ENCODE measurements at places on chromosomes 6 and 20.

DNA sequence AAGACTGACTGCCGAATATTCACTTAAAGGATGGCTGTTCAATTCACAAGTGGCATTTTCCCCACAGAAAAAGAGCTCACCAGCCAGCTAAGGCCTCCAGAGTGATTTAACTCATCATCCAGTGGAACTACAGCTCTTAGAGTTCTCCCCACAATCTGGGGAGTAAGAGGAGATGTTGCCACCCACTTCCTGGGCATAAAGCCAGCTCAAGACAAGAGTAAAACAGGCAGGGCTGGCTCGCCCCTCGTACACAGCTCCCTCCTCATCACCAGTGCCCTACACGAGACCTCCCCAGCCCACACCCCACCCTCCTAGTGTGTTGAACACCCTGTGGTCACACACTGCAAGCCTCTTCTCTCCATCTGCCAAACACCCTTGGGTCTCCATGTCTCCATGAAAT, 47.2 kb upstream of the IPCEF1 start:
- DNase-seq = no peak

DNA sequence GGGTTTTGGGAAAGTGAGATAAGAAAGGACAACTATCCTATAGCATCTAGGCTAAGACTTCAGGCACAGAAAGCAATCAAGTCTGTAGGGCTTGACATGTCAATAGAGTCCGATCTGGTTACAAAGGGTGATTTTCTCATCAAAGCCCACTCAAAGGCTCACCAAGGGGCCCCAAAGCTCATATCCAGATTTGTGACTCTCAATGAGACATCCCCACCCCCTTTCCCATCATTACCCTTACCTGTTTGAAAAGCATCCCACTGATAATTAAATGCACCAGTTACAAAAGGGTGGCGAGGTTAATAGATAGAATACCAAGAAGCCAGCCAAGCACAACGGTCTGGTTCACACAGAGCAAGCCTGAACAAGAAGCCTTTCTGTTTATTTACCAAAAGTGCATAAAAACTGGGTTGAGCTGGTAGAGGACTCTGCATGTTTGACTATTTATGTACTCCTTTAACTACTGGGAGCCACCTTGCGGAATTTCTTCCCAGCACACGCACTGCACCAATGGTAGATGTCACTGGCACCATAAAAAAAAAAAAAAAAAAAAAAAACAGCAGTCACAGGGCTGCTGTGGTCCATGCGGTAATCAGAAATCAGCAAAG, 6.1 kb downstream of the JAG1 start:
- no peak for DNase-seq

DNA sequence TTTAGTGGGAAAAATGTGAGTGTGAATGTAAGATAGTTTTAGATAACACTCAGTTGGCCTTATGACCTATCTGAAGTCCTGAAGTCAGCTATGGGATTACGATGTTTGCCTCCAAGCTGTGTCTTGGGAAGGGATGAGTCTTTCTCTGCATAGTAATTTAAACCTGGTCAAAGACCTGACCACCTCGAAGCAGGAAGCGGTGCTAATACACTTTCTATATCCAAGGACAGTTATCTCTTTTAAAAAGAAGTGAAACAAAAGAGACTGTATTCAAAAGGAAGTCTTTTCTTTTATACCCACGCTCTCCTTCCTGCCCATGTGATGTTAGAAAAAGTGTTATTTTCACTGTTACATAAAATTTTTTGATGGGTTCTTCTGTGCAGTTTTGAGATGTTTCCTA, 94.9 kb downstream of the JARID2 start:
- no peak for DNase-seq

- no peak for DNase-seq
Measured at GRCh38 chr6:66655420-66655819, 948.4 kb upstream of the EYS start.

DNA sequence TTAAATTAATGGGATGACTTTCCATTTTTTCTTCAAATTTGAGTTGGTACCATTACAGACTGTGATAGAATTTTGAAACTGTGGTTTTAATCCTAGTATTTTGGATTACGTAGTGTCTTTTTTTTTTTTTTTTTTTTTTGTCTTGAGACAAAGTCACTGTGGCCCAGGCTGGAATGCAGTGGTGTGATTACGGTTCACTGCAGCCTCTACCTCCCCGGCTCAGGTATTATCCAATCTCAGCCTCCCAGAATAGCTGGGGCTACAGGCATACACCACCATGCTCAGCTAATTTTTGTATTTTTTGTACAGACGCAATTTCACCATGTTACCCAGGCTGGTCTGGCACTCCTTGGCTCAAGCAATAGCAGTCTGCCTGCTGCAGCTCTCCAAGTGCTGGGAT, 87.1 kb downstream of the SOX4 start:
- no peak for DNase-seq

DNA sequence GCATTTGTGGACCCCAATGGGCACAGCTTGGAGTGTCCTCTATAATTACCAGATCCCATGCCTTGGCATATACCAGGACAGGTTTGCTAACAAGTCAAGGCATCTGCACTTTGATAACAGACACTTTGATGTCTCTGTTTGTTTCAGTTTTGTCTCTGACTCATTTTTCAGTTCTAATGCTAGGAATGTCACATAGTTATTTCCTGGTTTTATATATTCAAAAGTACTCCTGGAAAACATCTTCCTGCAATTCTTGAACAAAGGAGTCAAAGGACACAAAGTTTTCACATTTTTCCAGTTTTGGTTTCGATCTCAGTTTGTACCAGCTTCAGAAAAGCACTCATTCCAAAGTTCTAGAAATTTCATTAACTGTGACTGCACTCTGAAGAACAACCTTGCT, 188.1 kb downstream of the FOXC1 start:
- no peak for DNase-seq

- no peak for DNase-seq
Measured at GRCh38 chr6:19851241-19852089, 14.3 kb downstream of the ID4 start.

GRCh38 chr6:136764517-136764993, 27.7 kb downstream of the MAP3K5 start:
- DNase-seq = no peak

GRCh38 chr6:131430531-131430930, 142.5 kb upstream of the ARG1 start:
- no peak for DNase-seq

- DNase-seq = no peak
Measured at GRCh38 chr20:7540923-7541322, 399.3 kb downstream of the HAO1 start.

DNA sequence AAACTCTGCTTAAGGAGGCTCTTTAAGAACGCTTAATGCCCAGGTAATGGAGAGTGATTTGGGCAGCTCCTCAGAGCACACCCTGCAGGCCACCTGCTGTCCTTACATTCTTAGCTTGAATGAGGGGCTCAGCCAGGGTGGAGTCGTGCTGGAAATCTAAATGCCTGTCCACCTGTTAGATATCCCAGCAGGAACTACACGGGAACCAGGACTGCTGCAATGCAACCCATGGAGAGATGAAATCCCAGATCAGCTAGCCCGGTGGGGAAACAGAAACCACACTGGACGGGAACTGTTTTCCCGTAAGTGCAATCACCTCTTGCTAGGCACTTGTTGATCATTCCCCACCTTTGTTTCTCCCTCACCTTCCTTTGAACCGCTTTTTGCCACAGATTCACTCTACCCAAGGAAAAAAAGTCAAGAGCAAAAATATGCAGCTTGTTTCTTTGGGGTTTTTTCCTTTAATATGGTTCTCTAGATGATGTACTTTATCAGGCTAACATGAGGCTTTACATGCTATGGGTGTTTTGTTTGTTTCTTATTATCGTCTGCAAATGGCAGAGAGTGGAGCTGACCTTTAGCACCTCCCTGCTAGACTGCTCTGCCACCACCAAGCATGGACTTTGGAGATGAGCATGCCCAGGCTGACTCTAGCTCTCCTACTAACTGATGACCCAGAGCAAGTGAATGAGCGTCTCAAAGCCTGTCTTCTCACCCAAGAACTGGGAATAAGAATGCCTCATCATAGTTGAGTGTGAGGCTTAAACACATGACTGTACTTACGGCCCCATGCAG, 125.9 kb upstream of the TNFAIP3 start:
- no peak for DNase-seq

DNA sequence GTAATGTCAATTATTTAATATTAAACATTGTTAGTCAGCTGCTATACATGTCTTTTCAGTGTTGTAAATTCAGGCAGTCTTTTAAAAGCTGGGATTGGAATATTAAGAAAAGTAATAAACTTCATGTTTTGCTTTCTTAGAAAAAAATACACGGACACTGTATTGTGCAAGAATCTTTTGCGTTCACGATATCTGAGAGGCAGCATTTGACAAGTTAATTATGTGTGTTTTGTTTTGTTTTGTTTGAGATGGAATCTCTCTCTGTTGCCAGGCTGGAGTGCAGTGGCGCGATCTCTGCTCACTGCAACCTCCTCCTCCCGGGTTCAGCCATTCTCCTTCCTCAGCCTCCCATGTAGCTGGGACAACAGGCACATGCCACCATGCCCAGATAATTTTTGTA, 1661.3 kb downstream of the HACE1 start:
- no peak for DNase-seq

DNA sequence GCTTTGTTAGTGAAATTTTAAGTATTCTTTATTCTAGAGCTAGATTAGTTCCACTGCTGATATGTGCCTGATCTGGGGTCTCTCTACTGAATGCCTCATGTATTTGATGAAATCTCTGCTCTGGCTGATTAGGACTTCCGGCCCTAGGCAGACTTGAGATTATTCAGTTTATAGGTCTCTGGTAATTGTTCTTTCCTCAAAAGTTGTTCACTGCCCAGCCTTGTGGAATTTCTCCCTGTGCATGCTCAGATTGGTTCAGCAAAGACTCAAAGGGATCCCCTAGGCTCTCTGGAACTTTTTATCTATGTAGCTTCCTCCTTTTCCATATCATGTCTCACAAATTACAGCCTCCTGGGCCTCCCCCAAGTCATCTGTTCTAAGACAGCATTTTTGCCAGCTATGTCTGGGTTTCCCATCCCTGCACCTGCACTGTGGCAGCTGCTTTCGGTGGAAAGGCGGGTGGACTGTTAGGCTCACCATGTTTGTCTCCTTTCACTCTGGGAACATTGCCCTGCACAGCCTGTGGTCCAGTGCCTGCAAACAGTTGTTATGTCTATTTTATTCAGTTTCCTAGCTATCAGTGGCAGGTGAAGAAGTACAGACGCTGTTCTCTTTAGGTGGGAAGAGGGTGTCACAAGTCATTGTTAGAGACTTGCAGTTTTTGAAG, 73.7 kb downstream of the RPP40 start:
- DNase-seq = no peak

- DNase-seq = no peak
Measured at GRCh38 chr6:145626857-145627256, 108.5 kb downstream of the EPM2A start.

DNA sequence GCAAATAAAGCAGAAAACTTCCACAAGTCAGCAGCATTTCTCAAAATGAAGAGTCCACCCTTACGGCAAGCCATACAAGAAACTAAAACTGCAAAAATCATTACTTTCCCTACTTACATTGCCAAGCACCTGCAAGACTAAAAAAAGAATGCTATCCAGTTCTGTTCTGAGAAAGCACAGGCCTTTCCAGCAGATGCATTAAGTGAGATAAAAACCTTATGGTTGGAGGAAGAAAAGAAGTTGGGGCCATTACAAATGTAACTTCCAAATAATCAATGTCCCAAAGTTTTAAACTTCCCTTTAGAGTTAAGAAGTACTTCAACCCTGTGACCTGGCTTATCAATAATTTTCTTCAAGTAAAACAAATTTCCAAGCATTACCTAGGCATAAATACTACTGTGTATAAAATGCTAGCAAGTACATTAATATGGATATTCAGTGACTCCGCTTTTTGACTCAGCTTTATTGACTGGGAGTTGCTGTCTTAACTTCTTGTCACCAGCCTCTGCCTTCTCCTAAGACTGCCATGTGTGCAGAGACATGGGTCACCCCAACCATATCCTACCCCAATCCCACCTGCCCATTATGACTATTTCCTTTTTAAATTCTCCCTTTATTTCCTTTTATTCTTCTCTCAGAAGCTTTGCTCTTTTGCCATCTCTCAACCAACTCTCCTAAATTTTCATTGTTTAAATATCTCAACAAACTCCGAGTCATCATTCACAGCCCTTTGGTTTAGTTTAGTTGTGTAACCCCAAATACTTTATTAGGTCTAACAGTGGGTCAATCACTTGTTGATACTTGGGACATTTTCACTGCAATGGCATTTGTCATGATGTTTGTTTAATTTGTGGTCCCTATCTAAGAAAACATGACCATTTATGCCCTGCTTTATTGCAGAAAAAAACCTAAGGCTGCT, 49.7 kb downstream of the SLC22A23 start:
- no peak for DNase-seq

- DNase-seq = no peak
Measured at GRCh38 chr20:19185083-19185482, 27.4 kb upstream of the SLC24A3 start.

DNA sequence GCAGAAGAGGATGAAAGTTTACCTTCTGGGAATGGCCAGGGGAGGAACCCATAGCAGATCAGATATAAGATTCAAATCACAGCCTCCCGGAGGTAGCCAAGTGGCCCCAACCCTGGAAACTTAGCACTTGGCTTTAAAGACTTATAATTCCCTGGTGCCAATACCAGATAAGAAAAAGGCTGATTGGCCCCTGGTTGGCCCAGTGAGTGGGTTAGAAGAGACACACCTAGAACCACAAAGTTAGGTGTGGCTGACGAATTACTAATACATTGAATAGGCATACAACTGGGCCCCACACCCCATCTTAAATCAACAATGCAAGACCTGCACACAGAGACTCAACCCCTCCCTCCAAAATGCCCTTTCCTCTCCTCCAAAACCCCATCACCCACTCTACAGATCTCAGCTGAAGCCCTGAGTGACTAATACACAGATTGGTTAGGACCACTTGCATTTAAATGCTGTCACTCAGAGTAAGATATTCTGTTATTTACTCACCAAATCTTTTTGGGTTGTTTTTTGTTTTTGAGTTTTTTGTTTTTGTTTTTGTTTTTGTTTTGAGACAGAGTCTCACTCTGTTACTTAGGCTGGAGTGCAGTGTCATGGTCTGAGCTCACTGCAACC, 315.4 kb upstream of the JARID2 start:
- no peak for DNase-seq

DNA sequence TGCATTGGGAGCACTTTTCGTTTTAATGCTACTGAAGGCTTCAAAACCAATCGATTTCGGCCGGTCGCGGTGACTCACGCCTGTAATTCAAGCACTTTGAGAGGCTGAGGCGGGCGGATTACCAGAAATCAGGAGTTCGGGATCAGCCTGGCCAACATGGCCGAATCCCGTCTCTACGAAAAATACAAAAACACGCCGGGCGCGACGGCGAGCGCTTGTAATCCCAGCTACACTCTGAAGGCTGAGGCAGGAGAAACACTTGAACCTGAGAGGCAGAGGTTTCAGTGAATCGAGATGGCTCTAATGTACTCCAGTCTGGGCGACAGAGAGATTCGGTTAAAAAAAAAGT, 58.4 kb downstream of the TRIM38 start:
- DNase-seq = no peak

Data from activated T-helper 1 cell treated with anti-CD3 and anti-CD28 coated beads, Interleukin-2, amount 50 U/mL, for 16 hours (primary cell).